Hematopoietic multipotent progenitor cell (in vitro differentiated cells): ENCODE measurements at places on chromosomes 2 and 18. TPM values are rescaled to one million over a fixed set of nuclear protein-coding genes. Genes with fewer than 3 reads are reported as not detected.

Gene UGT1A8
- total RNA-seq, result under 0.01 TPM

Gene ABCG5
- total RNA-seq, result under 0.01 TPM

Gene KCNE4
- not detected for total RNA-seq

Gene IL36RN
- not detected for total RNA-seq

Gene PARD3B
- 2.7 TPM for total RNA-seq

Gene CD302
- total RNA-seq, result 16.4 TPM

Gene UGT1A4
- total RNA-seq, result not detected
